ENCODE measurements at places on chromosomes 7 and 10.

DNA sequence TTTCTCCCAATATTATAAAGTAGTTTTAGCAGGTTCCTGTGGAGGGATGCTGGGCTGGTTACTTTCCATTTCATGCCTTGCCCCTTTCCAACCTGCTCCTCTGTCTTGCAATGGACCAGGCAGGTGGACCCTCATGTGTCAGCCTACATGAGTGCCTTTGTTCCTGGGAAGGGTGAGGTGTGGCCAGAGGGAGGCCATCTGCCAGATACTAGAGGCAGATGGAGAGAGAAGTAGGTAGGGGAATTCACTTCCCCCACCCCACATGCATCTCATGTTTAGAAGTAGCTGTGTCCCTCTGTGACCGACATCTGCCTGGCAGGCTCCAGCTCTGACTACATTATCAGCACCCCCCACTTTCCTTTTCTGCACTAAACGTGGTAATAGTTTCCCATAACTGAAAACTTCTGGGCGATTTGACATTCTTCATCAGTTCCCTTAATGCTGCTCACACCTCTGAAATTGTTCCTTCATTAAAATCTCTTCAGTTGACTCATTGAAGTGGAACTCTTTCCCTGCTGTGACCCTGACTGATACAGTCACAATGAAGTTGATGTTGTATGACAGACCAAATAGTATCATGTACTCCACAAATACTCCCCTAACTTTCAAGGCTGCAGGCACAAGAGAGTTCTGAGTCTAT is 396.3 kb upstream of the FZD8 start:
- peak; percentile 12 for DNase-seq

DNA sequence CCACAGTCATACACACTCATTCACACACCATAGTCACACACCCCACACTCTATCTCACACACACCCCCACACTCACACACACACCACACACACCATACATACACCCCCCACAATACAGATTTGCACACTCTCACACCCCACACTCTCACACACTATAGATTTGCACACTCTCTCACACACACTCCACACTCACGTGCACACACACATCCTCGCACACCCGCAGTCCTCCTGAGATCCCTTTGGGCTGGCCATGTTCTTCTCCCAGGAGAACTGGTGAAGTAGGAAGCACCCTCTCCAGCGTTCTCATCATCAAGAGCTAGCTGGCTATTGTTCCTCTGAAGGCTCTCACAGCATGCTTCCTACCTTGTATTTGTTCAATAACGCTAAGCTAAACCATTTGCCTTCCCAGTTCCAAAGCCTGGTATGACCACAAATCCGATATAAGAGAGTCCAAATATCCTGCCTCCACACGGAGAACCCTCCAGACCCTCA is 86.2 kb downstream of the HECW1 start:
- no peak for DNase-seq

GRCh38 chr7:20504060-20504459 is 111.4 kb upstream of the ABCB5 start:
- no peak for DNase-seq

- no peak for DNase-seq
These were observed 64.5 kb downstream of the CARD11 start for GRCh38 chr7:2979201-2979631.

- DNase-seq = no peak
These were observed 396.0 kb downstream of the PHF14 start for GRCh38 chr7:11369696-11370095.

DNA sequence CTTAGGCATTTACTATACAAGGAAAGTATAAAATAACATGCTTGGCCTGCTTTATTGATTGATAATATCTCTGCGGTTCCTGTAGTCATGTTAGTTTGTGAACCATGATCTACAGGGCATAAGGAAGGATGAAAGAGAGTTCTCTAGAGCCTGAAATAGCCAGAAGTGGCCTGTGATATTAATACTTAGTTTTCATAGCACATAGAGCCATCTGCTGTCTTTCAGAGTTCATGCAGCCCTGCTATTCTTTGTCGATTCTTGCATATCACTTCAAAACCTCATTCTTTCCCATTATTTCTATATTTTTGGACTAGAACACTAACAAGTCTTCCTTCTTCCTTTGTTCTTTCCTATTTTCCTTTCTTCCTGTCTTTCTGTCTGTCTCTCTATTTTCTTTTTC is 26.4 kb upstream of the PRKG1 start:
- no peak for DNase-seq

- DNase-seq = no peak
These were observed 58.6 kb upstream of the LOXL4 start for GRCh38 chr10:98326621-98327027.

GRCh38 chr7:40598915-40599314 is 464.1 kb downstream of the SUGCT start:
- no peak for DNase-seq

- no peak for DNase-seq
These were observed 6.2 kb downstream of the GATA3 start for GRCh38 chr10:8060704-8061121.

DNA sequence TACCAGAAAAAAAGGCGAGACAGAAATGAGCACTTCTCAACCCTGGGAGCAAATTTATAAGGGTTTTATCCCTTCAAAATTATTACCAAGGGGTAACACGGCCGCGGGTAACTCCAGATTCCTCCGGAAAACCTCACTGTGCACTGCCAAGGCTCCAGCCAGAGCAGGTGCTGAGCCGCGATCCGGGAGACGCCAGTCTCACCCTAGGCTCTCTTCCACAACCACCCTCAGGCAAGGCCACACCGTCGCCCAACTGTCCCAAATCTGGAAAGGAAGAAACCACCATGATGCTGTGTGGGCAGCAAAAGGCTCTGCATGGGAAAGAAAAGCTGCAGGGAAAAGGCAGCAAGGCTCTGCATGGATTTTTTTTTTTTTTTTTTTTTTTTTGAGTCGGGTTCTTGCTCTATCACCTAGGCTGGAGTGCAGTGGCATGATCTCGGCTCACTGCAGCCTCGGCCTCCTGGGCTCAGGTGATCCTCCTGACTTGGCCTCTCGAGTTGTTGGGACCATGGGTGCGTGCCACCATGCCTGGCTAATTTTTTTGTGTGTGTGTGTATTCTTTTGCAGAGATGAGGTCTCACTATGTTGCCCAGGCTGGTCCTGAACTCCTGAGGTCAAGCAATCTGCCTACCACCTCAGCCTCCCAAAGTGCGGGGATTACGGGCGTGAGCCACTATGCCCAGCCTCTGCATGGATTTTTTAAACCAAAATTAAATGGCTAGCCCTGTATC is 39.0 kb downstream of the MAD1L1 start:
- no peak for DNase-seq

GRCh38 chr10:104034401-104035193 is 51.1 kb downstream of the COL17A1 start:
- no peak for DNase-seq

Data from fibroblast of skin of scalp (primary cell).